Vagina (tissue), 2 donors: ENCODE measurements at places on chromosomes 16 and 17.

DNA sequence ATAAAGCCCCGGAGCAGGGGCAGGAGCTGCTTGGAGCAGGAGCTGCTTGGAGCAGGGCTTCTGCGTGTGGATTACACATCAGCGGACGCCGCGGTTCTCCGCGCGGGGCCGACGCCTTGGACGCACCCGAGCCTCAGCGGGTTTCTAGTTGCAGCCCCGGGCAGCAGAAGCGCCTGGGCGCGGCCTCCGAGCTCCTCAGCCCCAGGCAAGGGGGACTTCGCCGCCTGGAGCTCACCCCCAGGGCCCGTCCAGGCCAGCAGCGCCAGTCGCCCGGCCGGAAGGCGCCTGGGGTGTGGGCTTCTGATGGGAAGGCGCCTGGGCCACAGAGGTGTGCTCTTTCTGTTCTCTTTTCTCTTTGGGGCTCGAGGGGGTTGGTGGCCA is 6.3 kb downstream of the FOXF1 start:
- H3K4me3 ChIP-seq, result no peak overlapping the region
- H3K36me3 ChIP-seq, result no peaks in the 10 kb centered on the region
- H3K4me1 ChIP-seq, result peaks cover 44% of the 10 kb centered on the region
- no peaks in the 10 kb centered on the region for H3K27me3 ChIP-seq

DNA sequence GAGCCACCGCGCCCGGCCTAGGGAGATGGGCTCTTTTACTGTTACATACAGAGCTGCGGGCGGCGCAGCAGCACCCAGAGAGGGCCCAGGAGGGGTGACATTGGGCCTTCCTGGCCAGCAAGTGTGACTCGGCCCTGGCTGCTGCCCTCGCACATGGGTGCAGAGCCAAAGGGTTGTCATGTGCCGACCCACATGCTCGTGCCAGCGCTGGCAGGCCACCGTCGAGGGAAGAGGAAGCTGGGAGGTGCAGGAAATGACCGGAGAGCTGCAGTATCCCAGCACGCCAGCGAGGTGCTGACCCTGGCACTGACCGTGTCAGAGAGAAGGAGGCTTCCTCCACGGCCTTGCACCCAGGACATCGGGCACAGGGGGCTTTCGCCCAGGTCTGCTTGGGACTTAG is 8.0 kb downstream of the ENDOV start:
- no peaks in the 10 kb centered on the region for H3K27me3 ChIP-seq
- H3K4me1 ChIP-seq, result peaks cover 11% of the 10 kb centered on the region
- DNase-seq, result no peak
- H3K4me3 ChIP-seq, result no peak overlapping the region
- H3K36me3 ChIP-seq, result no peaks in the 10 kb centered on the region
- no peak overlapping the region for H3K27ac ChIP-seq

GRCh38 chr17:27993723-27994310 is 48.7 kb upstream of the NLK start:
- H3K27ac ChIP-seq, result no peak overlapping the region
- no peaks in the 10 kb centered on the region for H3K27me3 ChIP-seq
- DNase-seq, result no peak
- H3K36me3 ChIP-seq, result no peaks in the 10 kb centered on the region

DNA sequence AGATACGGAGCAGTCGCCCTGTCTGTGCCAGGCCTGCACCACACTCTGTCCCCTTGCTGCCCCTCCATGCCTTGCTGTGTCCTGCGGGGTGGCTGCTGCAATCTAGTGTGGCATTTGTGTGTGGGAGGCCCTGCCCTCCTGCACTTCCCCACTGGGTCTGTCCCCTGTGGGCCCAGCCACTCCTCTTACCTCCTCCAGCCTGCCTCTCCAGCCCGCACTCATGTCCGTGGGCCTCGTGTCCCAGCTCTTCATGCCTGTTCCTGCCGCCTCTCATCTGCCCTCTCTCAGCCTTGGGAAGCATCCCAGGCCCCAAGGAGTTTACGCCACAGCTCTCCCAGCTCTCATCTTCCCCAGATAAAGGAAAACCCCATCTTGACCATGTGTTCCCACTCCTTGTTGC is 26.6 kb downstream of the CRAMP1 start:
- DNase-seq, result no peak
- H3K27me3 ChIP-seq, result no peaks in the 10 kb centered on the region
- H3K4me3 ChIP-seq, result no peak overlapping the region
- no peak overlapping the region for H3K27ac ChIP-seq
- no peaks in the 10 kb centered on the region for H3K4me1 ChIP-seq

GRCh38 chr17:54180950-54181349 is 358.2 kb downstream of the KIF2B start:
- no peaks in the 10 kb centered on the region for H3K27me3 ChIP-seq
- no peak for DNase-seq
- no peaks in the 10 kb centered on the region for H3K36me3 ChIP-seq
- no peak overlapping the region for H3K27ac ChIP-seq
- no peak overlapping the region for H3K4me3 ChIP-seq

- H3K27me3 ChIP-seq, result no peaks in the 10 kb centered on the region
- DNase-seq, result no peak
- H3K27ac ChIP-seq, result no peak overlapping the region
- H3K4me3 ChIP-seq, result no peak overlapping the region
- H3K4me1 ChIP-seq, result peaks cover 16% of the 10 kb centered on the region
Observed at GRCh38 chr17:33038740-33039139, 47.1 kb downstream of the SPACA3 start.

GRCh38 chr17:56679777-56680422 is 86.4 kb downstream of the NOG start:
- H3K36me3 ChIP-seq, result no peaks in the 10 kb centered on the region
- peaks cover 10% of the 10 kb centered on the region for H3K4me1 ChIP-seq
- H3K27ac ChIP-seq, result no peak overlapping the region
- H3K4me3 ChIP-seq, result no peak overlapping the region

GRCh38 chr17:69058165-69058564 is 2.6 kb downstream of the ABCA9 start:
- no peak overlapping the region for H3K27ac ChIP-seq
- no peaks in the 10 kb centered on the region for H3K36me3 ChIP-seq
- peaks cover 9% of the 10 kb centered on the region for H3K4me1 ChIP-seq
- no peak overlapping the region for H3K4me3 ChIP-seq
- no peaks in the 10 kb centered on the region for H3K27me3 ChIP-seq

- H3K4me1 ChIP-seq, result no peaks in the 10 kb centered on the region
- H3K36me3 ChIP-seq, result no peaks in the 10 kb centered on the region
- no peak overlapping the region for H3K27ac ChIP-seq
Observed at GRCh38 chr17:22268214-22268911, 576.0 kb downstream of the KCNJ18 start.

DNA sequence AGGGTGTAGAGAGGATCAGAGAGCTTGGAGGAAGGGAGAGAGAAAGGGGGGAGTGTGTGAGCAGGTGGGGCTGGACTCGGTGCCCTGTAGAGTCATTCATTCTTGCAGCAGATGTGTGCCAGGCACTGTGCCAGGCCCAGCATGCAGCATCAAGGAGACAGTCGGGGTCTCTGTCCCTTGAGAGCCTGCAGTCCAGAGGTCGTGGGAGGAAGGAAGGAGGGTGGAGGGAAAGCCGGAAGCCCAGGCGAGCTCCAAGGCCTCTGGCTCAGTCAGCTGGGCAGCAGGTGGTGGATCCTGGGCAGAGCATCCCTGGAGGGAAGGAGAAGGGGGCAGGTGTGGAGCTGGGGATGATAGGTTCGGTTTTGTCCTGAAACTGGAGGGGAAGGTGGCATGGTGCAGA is 27.5 kb downstream of the EPN2 start:
- no peaks in the 10 kb centered on the region for H3K36me3 ChIP-seq
- DNase-seq, result no peak
- H3K27me3 ChIP-seq, result no peaks in the 10 kb centered on the region
- peak overlapping the region; percentile 86 for H3K27ac ChIP-seq
- no peak overlapping the region for H3K4me3 ChIP-seq

- H3K27me3 ChIP-seq, result no peaks in the 10 kb centered on the region
- no peak overlapping the region for H3K27ac ChIP-seq
- DNase-seq, result no peak
Observed at GRCh38 chr16:77387815-77388209, 47.0 kb downstream of the ADAMTS18 start.

GRCh38 chr17:3710951-3711383 is 12.7 kb upstream of the HASPIN start:
- no peak overlapping the region for H3K4me3 ChIP-seq
- H3K36me3 ChIP-seq, result no peaks in the 10 kb centered on the region
- no peak overlapping the region for H3K27ac ChIP-seq
- H3K4me1 ChIP-seq, result no peaks in the 10 kb centered on the region

DNA sequence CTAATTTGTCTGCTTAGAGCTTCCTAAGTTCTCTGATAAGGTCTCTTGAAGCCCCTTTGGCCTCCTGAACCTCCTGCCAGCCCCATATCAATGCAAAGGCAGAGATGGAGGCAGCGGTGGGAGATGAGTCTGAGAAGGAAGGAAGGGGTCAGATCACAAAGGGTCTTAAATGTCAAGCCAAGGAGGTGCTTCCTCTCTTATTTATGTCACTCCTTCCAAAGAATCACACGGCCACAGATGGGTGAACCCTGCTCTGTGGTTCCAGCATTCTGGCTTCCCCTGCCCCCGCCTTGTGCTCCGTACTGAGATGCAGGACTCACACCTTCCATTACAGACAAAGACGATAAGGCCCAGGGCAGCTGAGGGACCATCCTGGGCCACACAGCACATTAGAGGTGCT is 96.3 kb downstream of the GSG1L start:
- H3K4me3 ChIP-seq, result no peak overlapping the region
- H3K36me3 ChIP-seq, result no peaks in the 10 kb centered on the region
- no peaks in the 10 kb centered on the region for H3K4me1 ChIP-seq
- DNase-seq, result peak; percentile 61
- no peak overlapping the region for H3K27ac ChIP-seq
- H3K27me3 ChIP-seq, result no peaks in the 10 kb centered on the region

DNA sequence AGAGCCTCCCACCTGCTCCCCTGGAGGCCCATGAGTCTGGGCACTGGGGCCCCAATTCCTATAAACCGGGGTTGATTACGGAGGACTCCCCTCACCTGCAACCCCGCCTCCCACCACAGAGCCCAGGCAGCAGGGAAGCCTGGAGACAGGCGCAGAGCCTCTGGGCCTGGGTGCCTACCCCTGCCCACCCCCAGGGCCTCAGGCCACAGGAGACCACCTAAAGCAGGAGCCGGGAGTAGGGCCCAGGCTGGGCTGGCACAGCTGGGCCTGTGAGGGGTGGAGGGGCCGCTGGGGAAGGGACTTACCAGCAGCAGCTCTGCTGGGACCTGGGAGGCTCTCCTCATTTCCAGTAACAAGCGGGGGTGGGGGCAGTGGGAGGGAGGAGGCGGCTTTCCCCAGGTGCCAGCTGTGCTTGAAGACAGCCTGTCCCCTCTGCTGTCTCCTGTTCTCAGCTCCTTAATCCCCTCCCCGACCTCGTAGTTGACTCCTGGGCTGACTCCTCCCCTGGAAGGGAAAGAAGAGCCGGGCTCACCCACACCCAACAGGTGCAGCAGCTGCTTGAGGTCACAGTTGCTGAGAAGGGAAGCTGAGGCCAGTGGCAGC is 46.8 kb downstream of the TMEM235 start:
- H3K36me3 ChIP-seq, result no peaks in the 10 kb centered on the region
- H3K27ac ChIP-seq, result no peak overlapping the region
- no peaks in the 10 kb centered on the region for H3K27me3 ChIP-seq
- no peak overlapping the region for H3K4me3 ChIP-seq
- no peak for DNase-seq
- H3K4me1 ChIP-seq, result no peaks in the 10 kb centered on the region

GRCh38 chr16:66264311-66265047 is 102.0 kb upstream of the CDH5 start:
- H3K27ac ChIP-seq, result peak overlapping the region; percentile 28
- DNase-seq, result peak; percentile 67
- no peaks in the 10 kb centered on the region for H3K36me3 ChIP-seq
- H3K4me1 ChIP-seq, result peaks cover 42% of the 10 kb centered on the region
- no peak overlapping the region for H3K4me3 ChIP-seq

- H3K27me3 ChIP-seq, result no peaks in the 10 kb centered on the region
- DNase-seq, result no peak
- H3K36me3 ChIP-seq, result no peaks in the 10 kb centered on the region
- H3K4me1 ChIP-seq, result no peaks in the 10 kb centered on the region
- H3K27ac ChIP-seq, result no peak overlapping the region
Observed at GRCh38 chr16:54245788-54246453, 40.7 kb downstream of the IRX3 start.

DNA sequence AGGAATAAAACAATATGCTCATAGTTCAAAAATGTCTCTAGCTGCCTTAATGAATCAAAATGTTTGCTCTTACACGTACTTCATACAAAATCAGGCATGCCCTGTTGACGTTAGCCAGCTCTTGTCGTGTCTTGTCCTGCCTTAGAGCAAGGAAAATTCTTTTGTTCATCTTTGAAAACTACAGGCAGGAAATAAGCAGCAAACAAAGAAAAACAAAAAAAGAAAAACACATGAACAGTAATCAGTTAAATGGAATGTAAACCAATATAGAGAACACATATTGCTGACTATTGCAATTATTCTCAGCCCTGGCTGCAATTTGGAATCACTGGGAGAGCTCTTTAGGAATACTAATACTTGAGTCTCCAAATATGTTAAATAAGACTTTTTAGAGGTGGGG is 1.7 kb downstream of the CAPNS2 start:
- H3K27ac ChIP-seq, result peak overlapping the region; percentile 36
- H3K36me3 ChIP-seq, result no peaks in the 10 kb centered on the region
- H3K4me3 ChIP-seq, result no peak overlapping the region

DNA sequence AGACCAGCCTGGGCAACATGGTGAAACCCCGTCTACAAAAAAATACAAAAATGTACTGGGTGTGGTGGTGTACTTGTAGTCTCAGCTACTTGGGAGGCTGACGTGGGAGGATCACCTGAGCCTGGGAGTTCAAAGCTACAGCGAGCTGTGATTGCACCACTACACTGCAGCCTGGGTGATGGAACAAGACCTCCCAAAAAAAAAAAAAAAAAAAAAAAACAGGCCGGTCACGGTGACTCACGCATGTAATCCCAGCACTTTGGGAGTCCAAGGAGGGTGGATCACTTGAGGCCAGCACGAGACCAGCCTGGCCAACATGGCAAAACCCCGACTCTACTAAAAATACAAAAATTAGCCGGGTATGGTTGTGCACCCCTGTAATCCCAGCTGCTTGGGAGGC is 12.7 kb upstream of the APPBP2 start:
- H3K27me3 ChIP-seq, result no peaks in the 10 kb centered on the region
- no peak overlapping the region for H3K4me3 ChIP-seq
- no peak overlapping the region for H3K27ac ChIP-seq
- no peak for DNase-seq
- H3K4me1 ChIP-seq, result no peaks in the 10 kb centered on the region

GRCh38 chr16:14278749-14279148 is 207.6 kb downstream of the MRTFB start:
- no peaks in the 10 kb centered on the region for H3K4me1 ChIP-seq
- H3K27me3 ChIP-seq, result no peaks in the 10 kb centered on the region
- DNase-seq, result no peak
- H3K4me3 ChIP-seq, result no peak overlapping the region

- no peak overlapping the region for H3K4me3 ChIP-seq
- DNase-seq, result no peak
- peaks cover 48% of the 10 kb centered on the region for H3K4me1 ChIP-seq
- H3K36me3 ChIP-seq, result peaks cover 6% of the 10 kb centered on the region
- no peaks in the 10 kb centered on the region for H3K27me3 ChIP-seq
Observed at GRCh38 chr17:733743-734142, 1.3 kb downstream of the TLCD3A start.

DNA sequence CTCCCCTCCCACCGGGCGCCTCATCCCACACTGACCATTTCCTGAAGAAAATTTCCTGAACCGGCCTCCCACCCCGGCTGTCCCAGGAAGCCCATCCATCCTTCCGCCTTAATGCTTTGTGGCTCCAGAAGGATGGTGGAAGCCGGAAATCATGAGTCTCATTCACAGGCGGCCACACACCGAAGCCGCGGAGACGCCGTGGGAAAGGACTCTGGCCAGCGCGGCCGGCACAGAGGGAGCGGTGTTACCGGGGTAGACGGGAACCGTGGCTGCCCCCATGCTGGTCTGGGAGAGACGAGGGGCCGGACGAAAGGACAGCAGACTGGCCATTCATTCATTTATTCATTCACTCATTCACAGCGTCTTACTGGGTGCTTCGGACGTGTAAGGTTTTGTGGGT is 326.8 kb downstream of the SEC14L1 start:
- DNase-seq, result no peak
- no peaks in the 10 kb centered on the region for H3K27me3 ChIP-seq
- H3K36me3 ChIP-seq, result no peaks in the 10 kb centered on the region
- peaks cover 77% of the 10 kb centered on the region for H3K4me1 ChIP-seq
- H3K4me3 ChIP-seq, result no peak overlapping the region
- no peak overlapping the region for H3K27ac ChIP-seq
